ENCODE measurements at places on chromosomes 6 and 20.
A peak's percentile ranks its signal among the peaks of the same experiment; 100 is the strongest.

DNA sequence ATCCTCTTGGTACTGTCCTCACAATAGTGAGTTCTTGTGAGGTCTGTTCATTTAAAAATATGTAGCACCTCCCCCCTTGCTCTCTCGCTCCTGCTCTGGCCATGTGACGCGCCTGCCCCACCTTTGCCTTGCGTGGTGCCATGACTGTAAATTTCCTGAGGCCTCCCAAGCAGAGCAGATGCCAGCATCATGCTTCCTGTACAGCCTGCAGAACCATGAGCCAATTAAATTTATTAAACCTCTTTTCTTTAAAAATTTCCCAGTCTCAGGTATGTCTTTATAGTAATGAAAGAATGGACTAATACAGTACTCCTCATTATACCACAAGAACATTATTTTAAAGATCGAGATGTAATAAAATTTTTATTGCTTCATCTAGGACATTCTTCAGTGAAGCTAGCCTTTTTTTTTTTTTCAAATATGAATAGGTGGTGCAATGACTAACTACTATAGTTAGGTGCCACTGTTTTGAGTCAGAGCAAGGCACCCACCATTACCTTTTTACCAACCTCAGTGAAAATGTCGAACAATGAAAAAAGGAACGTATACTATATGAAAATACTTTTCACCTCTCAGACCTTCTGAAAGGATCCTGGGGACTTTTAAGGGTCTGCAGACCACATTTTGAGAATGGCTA, 191.1 kb upstream of the SGK1 start:
- no peak for DNase-seq

- no peak for DNase-seq
Observed at GRCh38 chr6:36054956-36055355, 27.3 kb downstream of the MAPK14 start.

GRCh38 chr6:97790926-97791590, 508.0 kb upstream of the MMS22L start:
- no peak for DNase-seq

DNA sequence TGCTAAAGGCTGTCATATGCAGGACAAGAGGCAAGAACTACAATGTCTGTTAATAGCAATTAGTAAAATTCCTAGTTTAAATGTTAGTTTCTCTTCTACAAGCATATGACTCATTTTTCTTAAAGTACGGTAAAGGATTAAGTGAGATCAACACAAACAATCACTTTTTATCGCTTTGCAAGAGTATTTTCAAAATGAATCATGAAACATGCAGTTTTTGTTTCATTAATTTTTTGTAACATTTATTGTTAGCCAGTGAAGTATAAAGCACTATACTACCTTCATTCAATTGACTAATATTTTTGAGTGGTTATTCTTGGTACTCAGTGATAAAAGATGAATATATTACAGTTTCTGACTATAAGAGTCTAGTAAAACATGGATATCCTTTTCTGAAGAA, 138.6 kb downstream of the AHI1 start:
- DNase-seq = no peak

GRCh38 chr6:57221191-57221935, 744 bp downstream of the RAB23 start:
- DNase-seq = peak; percentile 31

- no peak for DNase-seq
Observed at GRCh38 chr20:46112430-46113112, 5.5 kb upstream of the CD40 start.

GRCh38 chr20:61913423-61914225, 152.1 kb downstream of the TAF4 start:
- DNase-seq = no peak

- peak; percentile 48 for DNase-seq
Observed at GRCh38 chr20:33309631-33310030, 26.6 kb downstream of the BPIFB1 start.

DNA sequence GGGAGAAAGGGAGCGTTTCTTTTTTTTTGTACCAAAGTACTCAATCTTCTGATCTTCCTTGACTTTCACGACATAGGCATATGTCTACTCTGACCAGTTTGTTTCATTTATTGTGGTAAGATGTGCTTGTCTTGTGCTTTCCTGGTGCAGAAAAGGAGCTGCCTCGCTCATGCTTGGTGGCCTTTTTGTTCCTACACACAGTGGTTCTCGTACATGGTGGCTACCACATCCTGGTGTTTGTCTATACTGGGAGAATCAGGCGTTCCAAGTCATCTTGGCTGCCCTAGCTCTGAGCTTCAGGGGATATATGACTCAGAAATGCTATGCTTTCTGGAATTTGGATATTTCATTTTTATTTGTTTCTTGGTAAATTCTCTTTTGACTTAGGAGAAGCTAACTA, 31.8 kb downstream of the MYB start:
- DNase-seq = no peak

- no peak for DNase-seq
Observed at GRCh38 chr6:149965194-149966020, 1.7 kb downstream of the ULBP1 start.

DNA sequence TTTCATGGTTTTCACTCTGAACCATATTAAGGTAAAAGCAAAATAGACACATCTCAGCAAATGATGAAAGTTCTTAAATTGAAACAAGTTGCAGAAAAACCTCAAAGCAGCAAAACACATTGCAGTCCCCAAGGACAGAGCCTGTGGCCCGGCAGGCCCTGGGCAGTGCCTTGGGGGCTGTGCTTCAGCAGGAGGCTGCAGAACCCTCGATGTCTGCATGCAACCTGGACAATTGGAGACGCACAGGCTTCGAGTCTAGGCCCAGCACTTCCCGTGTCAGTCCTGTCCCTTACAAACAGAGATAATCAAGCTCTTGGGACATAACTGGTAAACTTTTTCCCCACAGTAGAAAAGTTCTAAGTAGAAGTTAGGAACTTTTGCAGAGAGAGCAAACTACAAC, 9.2 kb downstream of the PYGB start:
- no peak for DNase-seq

GRCh38 chr6:19731282-19731681, 105.9 kb upstream of the ID4 start:
- DNase-seq = no peak

- DNase-seq = no peak
Observed at GRCh38 chr20:51532577-51533191, 9.8 kb downstream of the NFATC2 start.

DNA sequence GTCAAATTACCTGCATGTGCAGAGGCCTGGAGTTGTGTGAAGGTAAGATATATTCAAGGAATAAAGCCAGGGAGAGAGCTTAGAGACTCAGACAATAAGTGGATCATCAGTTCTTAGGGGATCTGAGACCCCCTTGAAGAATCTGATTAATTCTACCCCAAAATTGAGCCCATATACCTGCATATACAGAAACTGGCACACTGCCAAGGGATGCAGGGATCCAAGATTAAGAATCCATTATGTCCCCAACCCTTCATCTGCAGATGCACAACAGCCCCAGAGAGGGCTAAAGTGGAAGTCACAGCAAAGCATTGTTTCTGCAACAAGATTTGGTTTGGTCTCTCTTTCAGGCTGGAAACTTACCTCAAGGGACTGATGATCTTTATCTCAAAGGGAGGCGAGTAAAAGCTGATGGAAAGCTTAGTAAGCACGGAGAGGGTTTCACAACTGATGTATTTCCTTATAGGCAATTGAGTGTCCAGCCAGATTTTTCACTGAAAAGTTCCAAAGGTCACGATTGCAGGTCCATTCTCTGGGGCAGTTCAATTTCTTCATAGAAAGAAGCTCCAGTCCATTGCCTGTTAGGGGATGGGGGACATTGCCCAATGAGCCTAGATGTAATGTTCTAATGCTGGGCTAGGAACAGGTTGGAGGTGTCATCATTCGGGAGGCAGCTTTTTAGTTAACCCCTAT, 20.9 kb upstream of the STK35 start:
- DNase-seq = no peak

- DNase-seq = peak; percentile 5
Observed at GRCh38 chr6:29705389-29706231, 17.6 kb upstream of the HLA-F start.

DNA sequence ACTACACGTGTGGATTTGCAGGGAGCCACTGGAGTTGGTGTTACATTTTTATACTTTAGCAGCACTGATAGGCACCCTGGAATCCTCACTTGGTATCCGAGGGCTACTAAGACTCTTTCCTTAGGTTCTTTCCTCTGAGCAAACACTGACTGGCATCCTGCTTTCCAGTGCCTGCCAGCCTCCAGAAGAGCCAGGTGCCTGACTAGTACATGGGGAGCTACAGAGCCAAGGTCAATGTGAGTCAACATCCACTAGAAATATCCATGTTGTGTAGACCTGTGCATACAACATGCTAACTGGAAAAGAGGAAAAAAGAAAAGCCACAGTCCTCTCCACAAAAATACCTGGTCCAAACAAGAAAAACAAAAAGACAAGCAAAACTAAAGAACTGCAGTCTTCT, 5.9 kb downstream of the TUBB1 start:
- DNase-seq = no peak

DNA sequence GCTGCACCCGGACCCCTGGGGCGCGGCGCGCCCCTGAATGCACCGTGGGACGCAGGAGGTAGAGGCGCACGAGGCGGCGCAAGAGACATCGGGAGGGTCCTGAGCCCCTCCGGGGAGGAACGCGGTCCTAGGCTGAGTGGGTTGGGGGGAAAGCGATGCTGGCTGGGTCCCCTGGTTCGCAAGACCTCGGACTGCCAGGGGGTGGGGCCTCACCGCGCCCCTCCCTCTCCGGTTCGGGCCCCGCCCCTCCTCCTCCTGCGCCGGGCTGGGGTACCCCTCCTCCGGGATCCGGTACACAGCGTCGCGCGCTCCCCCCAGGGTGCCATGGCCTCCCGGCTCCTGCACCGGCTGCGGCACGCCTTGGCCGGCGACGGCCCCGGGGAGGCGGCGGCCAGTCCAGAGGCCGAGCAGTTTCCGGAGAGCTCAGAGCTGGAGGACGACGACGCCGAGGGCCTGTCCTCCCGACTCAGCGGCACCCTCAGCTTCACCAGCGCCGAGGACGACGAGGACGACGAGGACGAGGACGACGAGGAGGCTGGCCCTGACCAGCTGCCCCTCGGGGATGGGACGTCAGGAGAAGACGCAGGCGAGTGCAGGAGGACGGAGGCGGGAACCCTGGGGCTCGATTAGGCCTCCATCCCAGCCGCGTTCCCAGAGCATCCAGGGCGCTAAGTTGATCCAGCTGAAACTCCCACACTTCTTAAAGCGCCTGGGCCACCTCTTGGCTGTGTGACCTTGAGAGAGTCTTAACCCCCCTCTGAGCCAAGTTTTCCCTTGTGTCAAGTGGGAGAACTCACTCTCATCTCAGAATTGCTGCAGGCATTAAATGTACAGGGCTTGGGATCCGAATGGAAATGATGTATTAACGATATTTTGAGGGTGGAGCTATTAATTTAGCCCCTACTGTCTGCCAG, 541 bp downstream of the SNX21 start:
- no peak for DNase-seq

GRCh38 chr6:57123111-57123510, 33.1 kb downstream of the ZNF451 start:
- no peak for DNase-seq

DNA sequence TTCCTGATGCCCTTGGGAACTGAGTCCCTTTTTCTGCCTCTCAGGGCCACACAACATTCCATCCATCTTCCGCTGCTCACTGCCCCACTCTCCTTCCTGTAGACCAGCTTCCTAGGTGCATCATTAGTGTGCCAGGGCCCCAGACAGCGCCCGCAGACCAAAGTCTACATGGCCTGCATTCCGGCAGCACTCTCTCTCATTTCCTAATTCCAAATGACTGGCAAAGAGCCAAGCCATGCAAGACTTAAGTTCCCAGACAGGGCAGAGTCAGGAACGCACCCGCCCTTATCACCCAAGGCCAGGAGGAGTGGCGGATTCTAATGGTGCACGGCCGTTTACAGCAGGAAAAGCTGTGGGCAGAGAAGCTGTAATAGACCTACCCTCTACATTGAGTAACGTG, 159.8 kb upstream of the ARID1B start:
- DNase-seq = no peak

DNA sequence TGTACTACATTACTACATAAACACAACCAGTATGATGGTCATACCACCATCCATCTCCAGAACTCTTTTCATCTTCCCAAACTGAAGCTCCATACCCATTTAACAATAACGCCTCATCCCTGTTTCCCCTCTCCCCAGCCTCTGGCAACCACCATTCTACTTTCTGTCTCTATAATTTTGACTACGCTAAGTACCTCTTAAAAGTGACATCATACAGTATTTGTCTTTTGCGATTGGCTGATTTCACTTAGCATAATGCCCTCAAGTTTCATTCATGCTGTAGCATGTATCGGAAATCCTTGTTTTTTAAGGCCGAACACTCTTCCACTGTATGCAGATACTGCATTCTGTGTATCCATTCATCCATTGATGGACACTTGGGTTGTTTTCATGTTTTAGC, 29.7 kb downstream of the GABRR1 start:
- no peak for DNase-seq

GRCh38 chr6:22071270-22072041, 225.4 kb downstream of the PRL start:
- peak; percentile 6 for DNase-seq

- no peak for DNase-seq
Observed at GRCh38 chr20:35274172-35275092, 3.5 kb downstream of the MMP24OS start.

GRCh38 chr6:100343316-100344077, 121.2 kb downstream of the SIM1 start:
- DNase-seq = no peak

GRCh38 chr6:149876241-149876933, 12.2 kb upstream of the LRP11 start:
- no peak for DNase-seq

DNA sequence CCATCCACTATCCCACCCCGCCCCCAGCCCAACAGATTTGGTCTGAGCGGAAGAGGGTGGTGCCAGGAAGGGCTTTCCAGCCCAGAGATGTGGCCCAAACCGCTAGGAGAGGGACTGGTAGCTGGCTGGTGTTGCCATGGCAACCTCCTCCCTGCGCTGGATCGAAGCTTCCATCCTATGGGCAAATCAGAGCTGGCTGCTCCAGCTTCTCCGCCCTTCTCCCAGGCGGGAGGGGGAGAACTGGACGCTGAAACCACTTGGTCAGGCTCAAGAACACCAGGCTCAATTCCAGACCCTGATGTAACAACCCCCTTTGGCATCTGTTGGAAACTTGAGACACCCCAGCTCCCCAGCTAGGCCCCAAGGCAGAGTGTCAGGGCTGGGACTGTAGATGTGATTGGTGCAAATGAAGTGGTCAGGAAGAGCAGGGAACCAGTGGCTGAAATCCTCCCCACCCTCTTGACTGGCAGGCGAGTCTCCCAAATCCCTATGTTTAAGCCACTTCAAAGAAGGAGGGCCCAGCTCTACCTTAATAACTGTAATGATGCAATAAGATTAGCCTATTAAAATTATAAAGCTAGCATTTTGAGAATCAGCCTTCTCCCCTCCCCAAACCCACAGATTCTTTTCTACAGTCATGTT, 4.2 kb downstream of the RIMS4 start:
- DNase-seq = no peak

Data from NCI-H1694 treated with DMSO at 0.1 percent for 48 hours (cell line).